ENCODE measurements at places on chromosomes 5 and 9. TPM values are rescaled to one million over a fixed set of nuclear protein-coding genes. Genes with fewer than 3 reads are reported as not detected.

Gene TLX3
- polyA plus RNA-seq = not detected

Gene NMUR2
- not detected for polyA plus RNA-seq

Gene PCDHGB6
- polyA plus RNA-seq = 0.31 TPM

Gene FAXDC2
- polyA plus RNA-seq = 19.6 TPM

Gene CYSRT1
- polyA plus RNA-seq = 0.26 TPM

Gene EGR1
- 19.6 TPM for polyA plus RNA-seq

Gene SHOC1
- 0.62 TPM for polyA plus RNA-seq

Gene ADCY2
- polyA plus RNA-seq = 5.6 TPM

Gene CRHBP
- polyA plus RNA-seq = 9.1 TPM

Gene TTC16
- polyA plus RNA-seq = not detected
